KG1 (cell line): ENCODE measurements at places on chromosomes 3 and 15.

DNA sequence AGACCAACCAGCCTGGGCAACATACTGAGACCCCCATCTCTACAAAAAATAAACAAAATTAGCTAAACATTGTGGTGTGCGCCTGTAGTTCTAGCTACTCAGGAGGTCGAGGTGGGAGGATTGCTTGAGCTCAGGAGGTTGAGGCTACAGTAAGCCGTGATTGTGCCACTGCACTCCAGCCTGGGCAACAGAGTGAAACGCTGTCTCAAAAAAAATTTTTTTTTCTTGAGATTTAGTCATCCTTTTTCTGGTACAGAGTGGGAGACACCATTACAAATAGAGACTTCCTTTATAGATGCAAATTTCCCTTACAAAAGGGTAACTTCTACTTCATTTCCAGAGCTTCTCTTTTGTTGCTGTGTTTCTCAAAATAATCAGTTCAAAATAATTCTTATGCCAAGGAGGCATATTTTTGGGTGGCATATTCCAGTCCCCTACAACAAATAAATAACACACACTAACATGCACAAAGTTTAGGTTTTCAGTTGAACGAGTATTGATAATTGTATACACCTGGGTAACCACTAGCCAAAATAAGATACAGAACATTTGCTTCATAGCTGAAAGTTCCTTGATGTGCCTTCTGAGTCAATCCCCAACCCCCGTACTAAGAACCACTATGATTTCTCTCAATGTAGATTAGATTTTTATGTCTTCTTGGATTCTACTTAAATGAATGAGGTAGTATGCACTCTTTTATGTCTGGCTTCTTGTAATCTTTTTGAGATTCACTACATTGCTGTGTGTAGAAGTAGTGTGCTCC lies 248.9 kb upstream of the PROK2 start:
- no peak for DNase-seq

GRCh38 chr3:57029924-57030323 lies 30.5 kb upstream of the SPATA12 start:
- DNase-seq = no peak

DNA sequence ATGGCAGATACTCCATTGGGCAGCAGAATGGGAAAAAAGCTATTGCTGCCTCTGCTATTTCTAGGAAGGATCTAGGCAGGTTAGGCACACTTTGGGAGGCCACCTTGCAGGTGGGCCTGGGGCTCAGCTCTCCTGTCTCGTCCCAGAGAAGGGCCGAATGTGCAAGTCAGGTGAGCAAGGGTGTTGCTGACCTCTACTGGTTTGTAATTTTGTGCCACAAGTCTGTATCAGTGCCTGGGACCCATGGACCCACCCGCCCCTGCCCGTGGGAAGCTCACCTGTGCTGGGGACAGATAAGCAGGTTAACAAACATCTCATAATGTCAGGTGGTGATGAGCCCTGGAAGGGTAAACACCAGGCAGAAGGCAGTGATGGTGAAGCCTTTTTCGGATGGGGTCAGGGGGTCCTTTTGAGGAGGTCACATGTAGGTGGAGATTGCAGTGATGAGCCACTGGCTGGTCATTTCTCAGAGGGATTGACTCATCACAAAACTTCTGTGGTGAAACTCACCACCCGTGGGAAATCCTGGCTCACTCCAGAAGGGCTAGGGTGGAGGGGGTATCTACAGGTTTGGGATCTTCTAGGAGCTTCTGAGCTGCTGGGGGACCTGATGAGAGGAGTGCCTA lies 161.3 kb downstream of the KLF13 start:
- DNase-seq = no peak

DNA sequence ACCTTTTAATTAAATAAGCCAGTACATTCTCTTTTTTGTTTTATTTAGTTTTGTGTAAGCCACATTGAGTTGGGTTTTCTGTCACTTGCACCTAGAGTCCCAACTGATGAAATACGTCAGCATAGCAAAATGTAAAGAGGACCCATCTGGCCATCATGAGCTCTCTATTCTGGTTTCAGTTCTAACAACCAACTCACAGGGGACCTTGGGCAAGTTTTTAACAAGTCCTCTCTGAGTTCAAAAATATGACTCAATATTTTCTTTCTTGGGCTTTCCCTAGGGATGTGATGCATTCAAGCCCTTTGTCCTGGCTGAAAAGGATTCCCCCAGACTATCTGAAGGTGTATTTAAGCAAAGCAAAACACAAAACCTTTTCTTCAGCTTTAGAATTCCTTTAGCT lies 32.9 kb downstream of the PLCH1 start:
- no peak for DNase-seq

- DNase-seq = no peak
Measured at GRCh38 chr3:117016378-117016777, 306.8 kb downstream of the TUSC7 start.

DNA sequence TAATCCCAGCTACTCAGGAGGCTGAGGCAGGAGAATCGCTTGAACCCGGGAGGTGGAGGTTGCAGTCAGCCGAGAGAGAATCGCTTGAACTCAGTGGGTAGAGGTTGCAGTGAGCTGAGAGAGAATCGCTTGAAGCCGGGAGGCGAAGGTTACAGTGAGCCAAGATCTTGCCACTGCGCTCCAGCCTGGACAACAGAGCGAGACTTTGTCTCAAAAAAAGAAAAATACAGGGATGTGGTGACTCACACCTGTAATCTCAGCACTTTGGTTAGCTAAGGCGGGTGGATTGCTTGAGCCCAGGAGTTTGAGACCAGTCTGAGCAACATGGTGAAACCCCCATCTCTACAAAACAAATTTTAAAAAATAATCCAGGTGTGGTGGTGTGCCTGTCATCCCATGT lies 26.8 kb downstream of the UBE2E1 start:
- no peak for DNase-seq

DNA sequence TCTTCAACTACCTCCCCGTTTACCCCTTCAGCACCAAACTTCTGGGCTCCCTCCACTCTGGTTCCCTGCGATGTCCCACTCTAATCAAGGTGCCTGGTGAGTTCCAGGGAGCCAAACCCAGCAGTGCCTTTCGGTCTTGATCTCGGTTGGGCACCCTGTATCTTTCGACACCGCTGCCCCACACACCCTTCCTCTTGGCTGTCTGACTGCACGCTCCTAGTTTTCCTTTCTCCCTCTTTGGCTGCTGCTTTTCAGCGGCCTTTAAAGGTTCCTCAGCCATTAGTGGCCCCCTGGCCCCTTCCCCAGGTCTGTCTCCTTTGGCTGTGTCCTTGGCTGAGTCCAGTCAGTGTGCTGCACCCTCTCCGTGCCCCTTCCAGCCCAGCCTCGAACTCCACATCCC lies 784 bp downstream of the TTLL3 start:
- DNase-seq = no peak

DNA sequence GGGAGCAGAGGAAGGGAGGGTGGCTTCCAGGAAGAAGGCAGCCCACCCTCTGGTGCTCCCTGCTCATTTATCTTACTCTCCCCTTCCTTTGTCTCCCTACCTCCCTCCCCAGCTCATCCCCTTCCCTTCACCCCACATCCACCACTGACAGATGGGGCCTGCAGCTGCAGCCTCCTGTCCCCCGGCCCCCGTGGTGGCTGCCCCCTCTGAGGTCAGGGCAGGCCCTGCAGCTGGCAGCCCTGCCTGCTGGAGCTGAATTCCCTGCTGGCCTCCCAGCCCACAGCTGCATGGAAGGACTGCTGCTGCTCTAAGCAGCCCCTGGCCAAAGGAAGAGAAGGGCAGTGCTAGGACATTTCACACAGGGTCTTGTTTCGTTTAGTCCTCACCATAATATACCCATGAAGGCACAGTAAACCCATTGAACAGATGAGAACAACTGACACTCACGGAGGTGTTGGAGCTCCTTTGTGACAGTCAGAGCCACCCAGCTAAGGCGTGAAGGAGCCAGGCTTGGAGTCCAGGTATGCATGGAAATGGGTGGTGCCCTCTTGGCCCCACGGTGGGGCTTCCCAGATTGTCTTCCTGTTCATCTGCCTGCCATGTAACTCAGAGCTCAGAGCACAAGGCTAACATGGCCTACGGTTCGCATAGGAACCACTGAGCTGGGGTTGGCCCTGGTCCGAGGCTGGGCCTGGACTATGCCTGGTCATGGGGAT lies 121.7 kb upstream of the PRR20G start:
- DNase-seq = no peak

GRCh38 chr15:98812716-98813446 lies 164.5 kb downstream of the IGF1R start:
- DNase-seq = no peak

DNA sequence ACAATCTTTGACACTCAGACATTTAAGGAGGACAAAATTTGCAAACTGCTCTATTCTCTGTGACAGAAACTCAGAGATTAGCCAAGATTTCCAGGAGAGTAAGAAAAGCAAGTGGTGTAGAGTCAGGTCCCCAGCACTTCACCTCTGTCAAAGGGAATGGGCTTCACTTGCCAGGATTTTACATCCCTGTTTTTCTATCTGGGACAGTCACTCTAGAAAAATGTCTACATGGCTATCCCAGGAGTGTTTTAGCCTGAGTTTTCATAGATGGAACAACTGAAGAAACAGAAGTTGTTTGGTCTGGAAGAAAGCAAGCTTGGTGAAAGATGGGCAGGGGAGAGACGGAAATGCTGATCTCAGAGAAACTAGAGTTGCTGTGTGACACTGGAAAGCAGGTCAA lies 3.0 kb downstream of the FAM219B start:
- no peak for DNase-seq

GRCh38 chr15:56582785-56583184 lies 117.8 kb upstream of the MNS1 start:
- DNase-seq = no peak

DNA sequence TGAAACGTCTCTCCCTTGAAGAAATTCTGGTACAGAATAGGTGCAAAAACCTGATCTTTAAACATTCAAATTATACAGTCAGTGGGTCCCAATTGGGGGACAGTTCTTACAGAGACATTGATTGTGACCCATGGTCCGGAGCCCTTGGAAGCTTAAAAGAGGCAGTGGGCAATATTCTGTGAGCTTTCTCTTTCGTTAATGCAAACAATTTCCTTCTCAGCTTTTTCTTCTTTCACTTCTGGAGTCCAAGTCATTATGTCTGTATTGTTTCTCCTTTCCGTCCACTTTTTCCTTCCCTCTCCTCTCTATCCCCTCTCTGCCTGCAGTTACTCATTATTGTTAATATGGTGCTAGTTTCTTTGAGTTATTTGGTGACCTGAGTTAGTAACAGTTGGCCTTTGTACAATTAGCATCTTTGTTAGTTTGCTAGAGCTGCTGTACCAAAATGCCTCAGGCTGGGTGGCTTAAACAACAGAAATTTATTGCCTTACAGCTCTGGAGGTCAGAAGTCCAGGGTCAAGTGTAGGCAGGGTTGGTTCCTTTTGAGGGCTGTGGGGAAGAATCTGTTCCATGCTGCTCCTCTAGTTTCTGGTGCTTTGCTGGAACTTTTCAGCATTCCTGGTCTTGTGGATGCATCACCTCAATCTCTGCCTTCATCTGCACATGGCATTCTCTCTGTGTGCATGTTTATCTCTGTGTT lies 102.6 kb downstream of the GMPS start:
- no peak for DNase-seq

GRCh38 chr3:140843656-140844055 lies 98.0 kb upstream of the SLC25A36 start:
- no peak for DNase-seq

GRCh38 chr15:100692671-100693070 lies 90.3 kb downstream of the ASB7 start:
- no peak for DNase-seq

DNA sequence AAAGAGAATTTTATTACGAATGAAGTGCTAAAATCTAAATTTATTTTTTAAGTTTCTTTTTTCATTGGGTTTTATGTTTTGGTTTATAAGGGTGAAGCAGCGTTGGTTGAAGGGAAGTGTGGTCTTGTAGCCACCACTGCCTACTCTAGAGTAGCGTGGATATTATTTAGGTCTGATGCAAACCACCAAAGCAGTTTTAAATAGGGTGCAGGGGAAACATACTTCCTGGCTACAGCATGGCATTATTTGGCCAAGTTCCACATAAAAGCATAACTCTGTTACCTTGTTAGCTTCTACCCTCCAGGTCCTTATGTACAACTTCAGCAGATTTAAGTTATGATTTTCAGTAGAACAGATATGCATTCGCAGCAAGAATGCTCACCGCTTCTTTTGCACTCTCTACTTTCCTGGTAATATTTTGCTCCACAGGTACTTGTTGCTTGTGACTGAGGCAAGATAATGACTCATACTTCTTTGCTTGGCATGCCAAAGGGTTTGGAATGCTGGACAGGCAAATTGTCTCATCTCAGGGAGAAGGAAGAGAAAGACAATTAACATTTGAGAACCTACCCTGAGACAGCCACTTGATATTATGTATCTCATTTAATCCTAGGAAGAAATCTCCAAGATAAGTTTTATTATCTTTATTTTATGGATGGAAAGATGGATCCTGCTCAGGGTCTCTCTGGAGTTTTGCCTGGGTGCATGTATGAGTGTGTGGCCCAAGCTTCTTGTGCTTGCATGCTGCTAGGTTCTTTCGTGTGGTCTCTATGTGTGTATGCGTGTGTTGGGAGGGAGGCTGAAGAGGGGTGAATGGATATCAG lies 5.4 kb downstream of the TGFBR2 start:
- DNase-seq = no peak

DNA sequence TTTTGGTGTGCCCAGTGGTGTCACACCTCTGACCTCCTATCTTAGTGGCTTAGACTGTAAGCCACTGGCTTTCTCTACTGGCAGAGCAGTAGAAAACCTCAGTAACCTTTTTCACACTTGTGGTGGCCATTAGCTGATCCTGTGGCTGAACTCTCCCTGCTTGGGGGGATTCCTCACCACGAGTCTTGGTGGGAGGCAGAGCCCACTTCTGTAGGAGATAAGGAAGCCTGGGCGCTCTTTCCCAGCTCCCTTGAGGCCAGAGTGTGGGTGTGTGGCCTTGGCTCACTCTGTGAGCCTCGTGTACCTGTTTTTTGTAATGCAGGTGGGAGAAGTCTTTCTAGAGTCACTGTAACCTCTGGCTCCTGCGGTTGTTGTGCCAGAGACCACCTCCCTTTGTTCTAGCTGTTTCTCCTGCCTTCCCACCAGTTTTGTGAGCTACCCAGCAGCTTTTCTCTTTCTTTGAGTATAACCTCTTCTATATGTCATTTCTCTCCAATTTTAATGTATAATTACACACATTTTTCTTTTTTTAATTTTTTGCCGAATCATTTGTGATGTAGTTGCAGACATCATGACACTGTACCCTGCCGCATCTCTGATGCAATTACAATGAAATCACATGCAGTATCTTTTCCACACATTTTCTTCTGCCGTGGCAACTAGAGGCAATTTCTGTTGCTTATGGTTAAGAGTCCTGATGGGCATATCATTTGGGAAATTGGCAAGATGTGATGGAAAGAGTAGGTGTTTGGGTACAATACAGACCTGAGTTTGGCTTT lies 13.8 kb downstream of the XCR1 start:
- DNase-seq = no peak

GRCh38 chr3:54032598-54032997 lies 89.8 kb upstream of the CACNA2D3 start:
- DNase-seq = no peak

GRCh38 chr3:2589336-2589969 lies 490.8 kb downstream of the CNTN4 start:
- no peak for DNase-seq

GRCh38 chr3:123310741-123311140 lies 109.0 kb downstream of the SEC22A start:
- DNase-seq = no peak

- no peak for DNase-seq
Measured at GRCh38 chr3:140903196-140903595, 38.4 kb upstream of the SLC25A36 start.

- no peak for DNase-seq
Measured at GRCh38 chr15:65418596-65418995, 4.2 kb downstream of the IGDCC4 start.
